ENCODE measurements at places on chromosomes 3 and 15.

DNA sequence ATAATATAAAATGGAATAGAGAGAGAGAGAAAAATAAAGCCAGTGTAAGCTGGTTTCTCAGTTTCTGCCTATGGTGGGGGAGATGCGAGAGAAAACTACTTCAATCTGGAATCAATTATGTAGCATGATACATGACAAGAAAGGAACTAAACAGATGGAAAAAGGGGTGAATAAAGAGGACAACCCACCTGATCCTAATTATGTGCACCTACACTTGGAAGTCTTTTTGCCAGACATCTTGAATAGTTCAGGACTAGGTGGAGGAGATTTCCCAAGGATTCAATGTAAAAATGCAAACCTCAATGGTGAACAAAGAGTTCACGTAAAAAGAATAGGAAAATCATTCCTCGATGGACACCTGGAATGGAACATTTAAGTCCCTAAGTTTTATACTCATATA is 524.4 kb upstream of the RGMA start:
- no peak for DNase-seq

DNA sequence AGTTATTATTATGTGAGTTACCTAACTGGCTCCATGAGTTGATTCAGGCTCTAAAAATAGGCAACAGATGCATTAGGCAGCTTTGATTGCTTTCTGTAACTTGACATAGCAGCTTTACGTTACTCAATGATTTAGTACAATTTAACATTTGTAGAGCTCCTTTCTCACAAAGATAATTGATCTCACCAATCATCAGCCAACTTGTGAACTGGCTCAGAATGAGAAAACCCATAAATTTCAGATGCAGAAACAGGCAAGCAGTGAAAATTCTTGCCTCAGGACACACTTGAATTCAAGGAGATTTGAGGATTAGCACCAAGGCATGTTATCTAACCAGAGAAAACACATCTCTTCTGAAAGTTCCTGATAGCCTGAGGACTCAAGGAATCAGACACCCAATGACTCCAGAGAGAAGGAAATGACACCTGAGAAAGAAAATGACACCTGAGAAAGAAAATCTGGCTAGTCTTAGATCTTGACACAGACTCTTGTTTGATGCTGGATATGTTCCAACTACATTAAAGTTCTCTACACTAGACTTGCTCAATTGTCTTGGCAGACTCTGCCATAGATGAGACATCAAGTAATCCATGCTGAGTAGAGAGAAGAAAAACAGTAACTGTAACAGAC is 315.1 kb upstream of the CBLB start:
- no peak for DNase-seq

GRCh38 chr3:155744626-155745324 is at the start of gene PLCH1:
TSS of gene PLCH1 (minus strand) at chr3:155745071. CDS start at chr3:155704224, 40,847 bp downstream.
- no peak for DNase-seq

DNA sequence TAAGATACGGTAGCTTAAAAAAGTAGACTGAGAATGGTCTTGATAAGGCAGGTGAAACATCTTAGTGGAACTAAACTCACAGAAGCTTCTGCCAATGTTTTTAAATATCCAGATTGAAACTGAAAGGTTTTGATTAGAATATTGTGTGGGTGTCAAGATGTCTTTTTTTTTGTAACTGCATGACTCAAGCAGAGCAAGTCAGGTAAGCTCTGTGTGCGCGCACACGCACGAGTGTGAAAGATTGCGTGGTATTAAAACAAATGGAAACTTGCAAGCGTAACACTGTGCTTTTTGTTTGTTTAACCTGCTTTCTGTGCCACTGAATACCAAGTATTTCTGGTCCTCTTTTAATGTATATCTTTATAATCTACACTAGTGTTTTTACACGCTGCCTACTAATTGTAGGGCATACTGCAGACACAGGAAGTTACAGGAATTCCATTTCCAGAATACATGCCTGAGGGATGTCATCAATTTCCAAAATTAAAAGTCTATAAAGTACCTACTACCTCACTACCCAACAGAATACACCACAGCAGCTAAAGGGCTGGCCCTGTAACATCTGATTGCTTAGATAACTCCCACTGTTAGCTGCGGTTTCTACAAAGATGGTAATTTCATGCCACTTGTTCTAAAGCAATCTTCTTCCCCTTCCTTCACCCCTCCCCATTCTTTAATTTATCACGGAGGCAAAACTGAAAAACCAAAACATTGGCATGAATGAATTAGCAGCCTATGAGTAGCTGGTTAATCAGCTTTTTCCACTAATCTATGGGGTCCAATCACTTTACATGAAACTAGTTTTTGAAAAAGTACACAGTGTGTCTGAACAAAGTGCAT is 472.8 kb downstream of the SHQ1 start:
- peak; percentile 59 for DNase-seq

GRCh38 chr3:152942366-152942765 is 107.4 kb downstream of the P2RY1 start:
- DNase-seq = no peak

DNA sequence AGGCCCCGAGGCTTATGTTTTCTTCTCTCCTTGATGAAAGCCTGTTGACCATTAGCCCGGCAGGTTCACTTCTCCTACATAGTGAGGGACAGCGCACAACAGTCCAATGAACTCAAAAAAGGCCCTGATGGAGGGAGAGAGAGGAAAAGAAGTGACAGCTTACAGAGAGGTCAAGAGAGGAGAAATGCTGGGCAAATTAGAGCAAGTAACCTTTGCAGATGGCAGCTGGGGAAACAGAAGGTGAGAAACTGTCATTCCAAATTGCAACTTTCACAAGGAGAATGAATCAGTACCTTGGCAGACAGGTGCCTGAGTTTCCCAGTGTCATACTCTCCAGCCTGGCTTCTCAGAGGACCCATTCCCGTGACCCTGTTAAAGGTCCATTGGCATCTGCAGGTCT is 252.0 kb downstream of the EPHB1 start:
- no peak for DNase-seq

DNA sequence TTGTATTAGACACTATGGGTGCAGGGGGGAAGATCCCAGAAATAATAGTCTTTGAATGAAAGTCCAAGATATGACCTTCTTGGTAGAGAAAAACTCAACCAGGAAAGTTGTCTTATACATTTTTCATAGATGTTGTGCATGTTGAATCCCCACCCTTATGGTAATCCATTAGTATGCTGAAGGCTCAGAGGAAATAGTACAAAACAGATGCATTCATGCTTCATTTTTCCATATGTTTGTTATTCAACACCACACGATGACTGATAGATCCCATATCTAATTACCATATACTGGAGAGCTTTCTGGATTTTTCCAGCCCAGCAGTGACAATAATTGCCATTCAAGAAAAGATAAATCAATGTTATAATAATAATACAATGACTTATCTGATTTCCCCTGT is 487.4 kb downstream of the FGF12 start:
- no peak for DNase-seq

DNA sequence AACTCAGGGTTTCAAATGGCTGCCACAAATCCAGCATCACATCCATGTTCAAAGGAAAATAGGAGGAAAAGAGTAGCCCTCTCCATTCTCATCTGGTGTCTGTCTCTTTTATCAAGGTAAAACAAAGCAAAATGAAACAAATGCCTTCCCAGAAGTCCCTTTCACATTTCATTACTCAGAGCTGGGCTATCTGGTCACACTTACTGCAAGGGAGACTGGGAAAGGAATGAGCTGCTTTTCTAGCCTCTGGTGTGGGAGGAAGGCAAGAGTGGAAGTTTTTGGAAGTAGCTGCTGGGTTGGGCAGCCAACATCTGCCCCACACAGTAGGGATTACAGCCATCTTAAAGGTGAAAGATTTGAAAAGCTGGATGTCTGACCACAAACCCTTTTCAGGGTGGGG is 51.8 kb downstream of the KLF15 start:
- DNase-seq = no peak

- no peak for DNase-seq
These were observed 104.5 kb downstream of the VGLL4 start for GRCh38 chr3:11539218-11539617.

DNA sequence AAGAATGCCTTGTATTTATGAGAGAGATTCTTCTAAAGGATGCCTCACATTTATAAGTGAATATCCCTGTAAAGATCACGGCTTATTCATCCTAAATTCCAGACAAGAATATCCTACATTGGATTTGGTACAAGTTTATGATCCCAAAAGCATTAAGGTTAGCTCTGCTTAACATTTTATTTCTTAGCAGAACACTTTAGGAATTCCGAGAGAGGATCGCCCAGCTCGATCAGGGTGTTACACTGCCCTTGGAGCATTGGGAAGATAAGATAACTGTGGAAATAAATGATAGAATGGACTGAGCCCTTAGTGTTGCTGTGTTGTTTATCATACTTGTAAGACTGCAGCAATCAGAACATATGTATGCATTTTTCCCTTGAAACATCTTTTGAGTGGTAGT is 223.0 kb upstream of the CDIN1 start:
- DNase-seq = no peak

DNA sequence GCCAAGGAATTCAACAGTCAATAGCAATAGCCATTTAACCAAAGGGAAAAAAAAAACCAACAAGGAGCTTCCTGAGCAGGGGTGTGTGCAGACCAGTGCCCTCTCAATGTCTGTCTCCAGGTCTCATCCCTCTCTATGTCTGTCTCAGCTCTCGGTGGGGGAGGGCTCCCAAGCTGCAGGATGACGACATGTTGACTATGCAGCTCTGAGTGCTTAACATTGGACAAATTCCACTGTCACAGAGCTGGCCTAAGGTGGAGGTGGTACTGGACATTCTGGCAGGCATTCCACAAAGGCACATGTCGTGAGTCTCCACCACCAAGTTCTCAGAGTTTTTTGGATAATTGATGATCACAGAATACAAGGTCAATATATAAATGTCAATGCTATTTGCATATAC is 2.0 kb upstream of the CAPN7 start:
- no peak for DNase-seq

DNA sequence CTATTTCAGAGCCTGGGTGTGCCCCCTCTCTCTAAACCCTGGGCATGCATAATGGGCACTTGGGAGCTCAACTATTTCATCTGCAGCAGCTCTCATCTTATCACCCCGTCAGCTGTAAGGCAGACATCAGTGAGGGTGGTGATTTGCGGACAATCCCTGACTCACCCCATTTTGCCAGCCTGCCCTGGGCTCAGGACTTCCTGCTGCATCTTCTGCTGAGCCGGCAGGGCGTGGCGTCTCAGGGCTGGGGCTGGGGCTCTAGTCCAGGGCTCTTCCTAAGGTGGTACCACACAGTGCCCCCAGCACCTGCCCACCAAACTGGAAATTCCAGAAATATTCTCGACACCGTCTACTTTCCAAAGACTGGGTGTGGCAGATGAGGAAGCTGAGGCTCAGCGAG is 925 bp upstream of the PSTPIP1 start:
- no peak for DNase-seq

DNA sequence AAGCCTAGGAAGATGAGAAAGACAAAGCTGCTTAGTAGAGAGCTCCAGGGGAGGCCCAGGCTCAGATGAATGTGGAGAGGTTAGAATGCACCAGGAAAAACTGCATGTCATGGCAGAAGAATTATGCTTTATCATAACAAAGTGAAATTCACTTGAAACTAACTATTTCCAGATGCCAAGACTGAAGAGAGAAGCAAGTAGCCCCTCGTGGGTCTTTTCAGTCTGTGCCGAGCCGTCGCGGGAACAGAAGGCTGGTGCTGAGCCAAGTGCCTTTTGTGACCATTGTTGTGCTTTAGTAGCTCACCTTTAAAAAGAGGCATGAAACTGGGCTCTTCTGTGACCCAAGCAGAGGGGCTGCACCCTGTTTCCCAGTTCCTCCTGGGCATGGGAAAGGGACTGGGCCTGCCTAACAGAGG is 73.2 kb downstream of the CHDH start:
- no peak for DNase-seq

GRCh38 chr3:111238885-111239284 is 167.3 kb downstream of the NECTIN3 start:
- peak; percentile 3 for DNase-seq

GRCh38 chr3:12351145-12351544 is 62.3 kb downstream of the PPARG start:
- no peak for DNase-seq

DNA sequence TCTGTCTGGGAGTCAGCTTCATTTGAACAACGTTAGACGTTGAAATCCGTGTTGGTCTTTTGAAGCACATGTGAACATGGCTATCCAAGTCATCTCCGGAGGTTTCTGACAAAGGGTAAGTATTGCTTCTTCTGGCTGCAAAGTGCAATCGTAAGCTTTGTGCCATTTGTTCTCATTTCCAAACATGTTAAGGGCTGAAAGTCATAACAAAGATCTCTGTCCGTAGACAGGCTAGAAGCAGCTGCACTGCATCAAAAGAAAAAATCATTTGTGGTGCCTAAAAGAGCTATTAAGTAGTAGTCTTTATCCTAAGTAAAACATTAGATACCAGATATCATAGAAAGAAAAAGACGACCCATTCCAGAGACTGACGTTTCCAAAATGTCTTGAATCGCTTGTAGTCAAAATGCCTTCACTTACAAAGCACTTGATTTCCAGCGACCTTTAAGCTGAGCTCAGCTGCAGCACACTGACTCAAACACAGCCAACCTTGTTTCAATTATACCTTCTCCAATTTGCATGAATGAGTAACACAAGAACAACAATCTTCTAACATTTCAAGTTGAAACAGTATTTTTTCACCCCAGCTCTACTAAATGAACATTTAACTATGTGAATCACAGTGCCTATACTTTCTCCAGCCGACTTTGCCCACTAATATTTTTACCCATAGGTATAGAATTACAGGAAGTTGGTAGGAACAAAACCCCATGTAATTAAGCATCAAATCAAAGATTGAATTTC is 76.6 kb downstream of the NEDD4 start:
- no peak for DNase-seq

DNA sequence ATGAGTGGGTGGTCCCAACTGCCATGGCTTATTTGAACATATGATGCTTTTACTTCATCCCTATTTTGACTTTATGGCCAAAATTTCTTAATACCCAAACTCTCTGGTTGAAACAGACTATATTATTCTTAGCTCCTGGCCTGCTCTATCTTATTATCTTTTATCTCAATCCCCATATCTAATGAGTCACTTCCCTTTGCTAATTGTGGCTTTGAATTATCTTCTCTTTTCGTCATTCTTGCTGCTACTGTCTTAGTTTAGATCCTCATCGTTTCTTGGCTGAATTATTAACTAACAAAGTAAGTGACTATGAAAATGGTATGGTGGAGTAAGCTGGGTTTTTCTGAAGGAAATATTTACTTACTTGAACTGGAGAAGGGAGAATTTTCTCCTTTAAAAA is 28.2 kb upstream of the DNAJC19 start:
- DNase-seq = no peak

DNA sequence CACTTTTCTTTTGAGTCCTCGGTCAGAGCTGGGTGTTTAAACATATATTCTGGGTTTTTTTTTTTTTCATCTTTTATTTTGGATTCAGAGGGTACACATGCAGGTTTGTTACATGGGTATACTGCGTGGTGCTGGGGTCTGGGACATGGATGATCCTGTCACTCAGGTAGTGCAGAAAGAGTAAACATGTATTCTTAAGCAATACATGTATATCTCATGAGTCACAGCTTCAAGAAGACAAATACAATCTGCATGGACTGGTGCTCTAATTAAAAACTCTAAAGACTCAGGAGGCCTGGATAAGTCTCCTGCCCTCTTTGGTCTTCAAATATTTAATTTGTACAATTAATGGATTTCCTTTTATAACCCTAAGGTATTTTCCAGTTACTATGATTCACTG is 50.6 kb upstream of the PHLDB2 start:
- no peak for DNase-seq

All from activated CD4-positive, alpha-beta T cell treated with anti-CD3 and anti-CD28 coated beads, Interleukin-2, amount 50 U/mL, for 24 hours (primary cell).